ENCODE measurements at places on chromosomes 5 and 9.

DNA sequence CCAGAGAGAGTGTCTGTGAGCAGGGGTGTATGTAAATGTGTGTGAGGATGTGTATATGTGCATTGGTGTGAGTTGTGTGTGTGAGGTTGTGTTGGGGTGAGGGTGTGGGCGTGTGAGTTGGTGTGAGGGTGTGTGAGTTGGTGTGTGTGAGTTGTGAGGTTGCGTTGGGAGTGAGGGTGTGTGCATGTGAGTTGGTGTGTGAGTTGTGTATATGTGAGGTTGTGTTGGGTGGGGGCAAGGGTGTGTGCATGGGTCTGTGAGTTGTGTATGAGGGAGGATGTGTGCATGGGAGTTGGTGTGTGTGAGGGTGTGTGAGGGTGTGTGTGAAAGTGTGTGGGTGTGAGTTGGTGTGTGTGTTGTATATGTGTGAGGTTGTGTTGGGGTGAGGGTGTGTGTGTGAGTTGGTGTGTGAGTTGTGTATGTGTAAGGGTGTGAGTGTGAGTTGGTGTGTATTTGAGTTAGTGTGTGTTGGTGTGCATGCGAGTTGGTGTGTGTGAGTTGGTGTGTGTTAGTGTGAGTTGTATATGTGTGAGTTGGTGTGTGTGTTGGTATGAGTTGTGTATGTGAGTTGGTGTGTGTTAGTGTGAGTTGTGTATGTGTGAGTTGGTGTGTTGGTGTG lies 161.6 kb upstream of the IER5L start:
- DNase-seq: no peak

GRCh38 chr5:14449052-14449661 lies 132.4 kb upstream of the OTULINL start:
- DNase-seq: no peak

- no peak for DNase-seq
These were observed 123.5 kb downstream of the DAB2IP start for GRCh38 chr9:121774715-121775613.

- DNase-seq: no peak
These were observed 149.4 kb upstream of the TARS1 start for GRCh38 chr5:33291216-33292000.

DNA sequence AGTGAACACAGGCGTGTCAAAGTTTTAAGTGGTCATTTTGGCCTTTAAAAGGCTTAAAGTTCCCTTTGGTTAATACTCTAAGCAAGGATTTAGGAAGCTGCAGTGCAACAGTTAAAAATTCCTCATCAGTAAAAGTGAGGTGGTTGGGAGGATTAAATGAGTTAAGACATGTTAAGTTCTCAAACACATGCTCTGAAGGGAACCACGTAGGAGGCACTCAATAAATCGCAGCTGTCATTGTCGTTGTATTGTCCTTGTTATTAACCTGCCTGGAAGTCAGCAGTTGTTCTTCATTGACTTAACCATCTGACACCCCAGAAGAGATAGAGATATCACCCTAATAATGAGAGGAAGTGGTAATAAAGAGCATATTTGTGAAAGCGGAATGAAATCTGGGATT lies 247.5 kb downstream of the MARCHF11 start:
- no peak for DNase-seq

GRCh38 chr5:171363846-171364245 lies 23.8 kb upstream of the NPM1 start:
- DNase-seq: no peak

GRCh38 chr9:133930682-133931485 lies 61.2 kb downstream of the VAV2 start:
- no peak for DNase-seq

DNA sequence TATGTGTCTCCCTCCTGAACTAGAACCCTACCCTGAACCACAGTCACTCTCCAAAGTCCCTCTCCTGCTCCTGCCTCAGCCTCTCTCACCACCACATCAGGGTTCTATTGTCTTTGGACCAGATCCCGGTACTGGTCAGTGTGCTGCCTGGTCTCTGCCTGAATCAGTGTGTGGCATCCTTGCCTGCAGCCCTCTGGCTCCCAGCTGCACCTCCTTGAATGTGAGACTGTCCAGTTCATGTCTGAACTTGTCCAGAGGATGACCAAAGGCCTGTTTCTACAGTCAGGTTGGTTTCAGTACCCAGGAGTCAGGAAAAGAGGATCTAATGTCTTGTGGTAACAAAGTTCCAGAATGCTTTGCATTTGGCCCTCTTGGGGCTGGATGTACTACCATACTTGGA lies 76.8 kb upstream of the RANBP3L start:
- DNase-seq: no peak

GRCh38 chr5:138458384-138458783 lies 6.9 kb upstream of the EGR1 start:
- no peak for DNase-seq

DNA sequence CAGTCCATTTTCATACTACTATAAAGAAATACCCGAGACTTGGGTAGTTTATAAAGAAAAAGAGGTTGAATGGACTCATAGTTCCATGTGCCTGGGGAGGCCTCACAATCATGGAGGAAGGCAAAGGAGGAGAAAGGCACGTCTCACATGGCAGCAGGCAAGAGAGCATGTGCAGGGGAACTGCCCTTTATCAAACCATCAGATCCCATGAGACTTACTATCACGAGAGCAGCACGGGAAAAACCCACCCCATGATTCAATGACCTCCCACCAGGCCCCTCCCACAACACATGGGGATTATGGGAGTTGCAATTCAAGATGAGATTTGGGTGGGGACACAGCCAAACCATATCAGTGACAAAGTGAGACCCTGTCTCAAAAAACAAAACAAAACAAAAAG lies 19.9 kb downstream of the TRAF2 start:
- DNase-seq: no peak

- no peak for DNase-seq
These were observed 9.3 kb upstream of the SPATA24 start for GRCh38 chr5:139413153-139413552.

GRCh38 chr9:114895521-114895991 lies 34.8 kb downstream of the TNFSF8 start:
- DNase-seq: no peak

- no peak for DNase-seq
These were observed 72.9 kb downstream of the PSMB7 start for GRCh38 chr9:124342402-124342775.

GRCh38 chr5:80037366-80037765 lies 2.2 kb downstream of the THBS4 start:
- DNase-seq: no peak

DNA sequence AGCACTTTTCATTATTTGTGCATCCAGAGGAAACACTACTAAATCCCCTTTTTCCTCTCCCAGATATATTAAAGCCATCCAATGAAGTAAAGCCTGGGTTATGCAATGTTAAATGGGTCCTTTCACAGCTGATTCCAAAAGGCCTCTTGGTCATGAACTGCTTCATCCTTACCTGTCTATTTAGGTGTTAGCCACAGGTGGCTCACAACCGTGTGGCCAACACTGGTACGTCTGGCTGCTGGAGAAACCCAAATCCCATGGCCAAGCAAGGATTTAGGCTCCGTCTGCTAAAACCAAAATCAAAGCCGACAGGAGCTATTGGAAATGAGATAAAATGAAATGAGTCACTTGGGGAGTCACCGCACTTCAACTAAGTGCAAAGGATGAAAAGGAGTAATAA lies 193.9 kb downstream of the ADCY2 start:
- DNase-seq: no peak

DNA sequence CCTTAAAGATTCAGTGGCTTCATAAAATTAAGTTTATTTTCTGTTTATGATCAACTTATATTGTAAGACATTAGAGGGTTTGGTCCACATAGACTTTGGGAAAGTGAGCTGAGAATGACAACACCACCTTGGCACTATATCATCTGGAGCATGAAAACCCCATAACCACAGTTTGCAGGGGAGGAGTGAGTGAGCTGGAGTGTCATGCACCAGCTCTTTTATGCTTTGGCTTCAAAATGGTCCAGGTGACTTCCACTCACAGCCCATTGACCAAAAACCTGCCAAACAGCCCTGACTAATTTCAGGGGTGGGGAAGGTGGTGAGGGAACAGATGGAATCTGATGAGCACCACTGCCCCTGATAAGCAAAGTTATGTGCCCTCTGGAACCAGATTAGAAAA lies 295.8 kb downstream of the DMRTA1 start:
- DNase-seq: no peak

DNA sequence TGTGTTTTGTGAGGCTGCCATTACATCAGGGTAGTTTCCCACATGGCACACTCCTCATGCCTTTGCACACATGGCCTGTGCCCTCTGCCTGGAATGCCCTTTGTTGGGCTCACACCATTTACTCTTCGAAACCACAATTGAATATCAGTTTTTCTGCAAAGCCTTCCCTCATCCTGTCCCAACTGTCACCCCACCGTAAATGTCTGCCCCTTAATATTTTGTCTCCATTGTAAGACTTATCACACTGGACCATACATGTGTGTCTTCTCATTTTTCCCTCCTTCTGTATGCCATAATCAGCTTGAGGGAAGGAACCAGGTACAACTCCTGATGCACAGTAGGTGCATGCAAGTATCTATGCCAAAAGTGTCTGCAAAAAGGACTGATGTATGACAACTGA lies 62.7 kb upstream of the TMEM252 start:
- no peak for DNase-seq

DNA sequence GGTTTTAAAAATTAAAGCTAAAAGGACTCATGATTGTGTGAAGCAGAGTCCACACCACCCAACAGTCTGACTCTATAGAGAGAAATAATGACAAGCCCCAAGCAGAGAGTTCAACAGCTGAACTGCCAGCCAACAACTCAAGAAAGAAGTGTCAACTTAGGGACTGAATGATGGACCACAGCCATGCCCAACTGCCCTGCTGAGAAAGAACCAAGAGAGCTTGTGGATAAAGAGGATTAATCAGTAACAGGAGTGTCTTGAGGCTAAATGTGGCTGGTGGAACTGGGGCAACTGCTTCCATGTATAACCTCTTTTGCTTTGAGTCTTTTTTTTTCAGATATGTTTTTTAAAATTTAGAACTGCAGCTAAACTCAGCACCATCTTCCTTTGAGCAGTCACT lies 109.3 kb downstream of the HSD17B3 start:
- no peak for DNase-seq

- DNase-seq: no peak
These were observed 243.0 kb upstream of the ITGA1 start for GRCh38 chr5:52544738-52545137.

DNA sequence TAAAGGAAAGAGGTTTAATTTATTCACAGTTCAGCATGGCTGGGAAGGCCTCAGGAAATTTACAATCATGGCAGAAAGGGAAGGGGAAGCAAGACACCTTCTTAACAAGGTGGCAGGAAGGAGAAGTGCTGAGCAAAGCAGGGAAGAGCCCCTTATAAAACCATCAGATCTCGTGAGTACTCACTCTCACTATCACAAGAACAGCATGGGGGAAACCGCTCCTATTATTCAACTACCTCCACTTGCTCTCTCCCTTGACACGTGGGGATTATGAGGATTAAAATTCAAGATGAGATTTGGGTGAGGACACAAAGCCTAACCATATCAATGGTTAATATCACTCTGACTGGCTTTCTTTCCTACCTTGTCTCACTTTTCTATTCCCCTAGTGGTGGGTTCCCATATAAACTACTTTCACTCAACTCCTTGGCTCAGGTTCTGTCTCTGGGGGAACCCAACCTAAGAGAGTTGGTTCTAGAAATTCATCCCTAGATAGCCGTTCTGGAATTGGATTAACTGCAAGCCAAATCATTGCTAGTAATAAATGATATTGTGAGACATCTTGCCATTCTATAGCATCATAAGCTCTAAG lies 749.8 kb upstream of the GRAMD2B start:
- no peak for DNase-seq

DNA sequence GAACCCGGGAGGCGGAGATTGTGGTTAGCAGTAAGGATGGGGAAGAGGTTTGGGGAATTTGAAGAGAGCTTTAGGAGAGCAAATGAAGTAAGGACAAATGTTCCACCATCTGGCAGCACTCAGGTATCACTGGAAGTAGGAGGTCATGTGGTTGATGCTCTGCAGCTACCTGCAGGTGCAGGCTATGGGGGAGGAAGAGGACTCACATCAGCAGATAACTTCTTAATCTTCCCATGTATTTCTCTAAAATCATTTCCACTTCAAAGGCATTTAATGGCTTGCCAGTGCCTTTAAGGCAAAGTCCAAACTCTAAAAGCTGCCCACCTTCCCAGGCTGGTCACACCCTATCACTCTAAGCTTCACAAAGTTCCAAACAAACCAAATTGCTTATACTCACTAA lies 8.1 kb upstream of the HAVCR1 start:
- DNase-seq: no peak

GRCh38 chr9:124699575-124699974 lies 71.5 kb downstream of the NR6A1 start:
- DNase-seq: no peak

GRCh38 chr5:140800816-140801493 lies at the start of gene PCDHA3:
TSS of gene PCDHA3 (plus strand) at chr5:140801057.
- no peak for DNase-seq

- no peak for DNase-seq
These were observed 65.0 kb downstream of the FGF18 start for GRCh38 chr5:171484460-171484899.

GRCh38 chr9:21796768-21797167 lies 5.7 kb upstream of the MTAP start:
- no peak for DNase-seq

- DNase-seq: no peak
These were observed 78.1 kb upstream of the PITX1 start for GRCh38 chr5:135112008-135112725.

DNA sequence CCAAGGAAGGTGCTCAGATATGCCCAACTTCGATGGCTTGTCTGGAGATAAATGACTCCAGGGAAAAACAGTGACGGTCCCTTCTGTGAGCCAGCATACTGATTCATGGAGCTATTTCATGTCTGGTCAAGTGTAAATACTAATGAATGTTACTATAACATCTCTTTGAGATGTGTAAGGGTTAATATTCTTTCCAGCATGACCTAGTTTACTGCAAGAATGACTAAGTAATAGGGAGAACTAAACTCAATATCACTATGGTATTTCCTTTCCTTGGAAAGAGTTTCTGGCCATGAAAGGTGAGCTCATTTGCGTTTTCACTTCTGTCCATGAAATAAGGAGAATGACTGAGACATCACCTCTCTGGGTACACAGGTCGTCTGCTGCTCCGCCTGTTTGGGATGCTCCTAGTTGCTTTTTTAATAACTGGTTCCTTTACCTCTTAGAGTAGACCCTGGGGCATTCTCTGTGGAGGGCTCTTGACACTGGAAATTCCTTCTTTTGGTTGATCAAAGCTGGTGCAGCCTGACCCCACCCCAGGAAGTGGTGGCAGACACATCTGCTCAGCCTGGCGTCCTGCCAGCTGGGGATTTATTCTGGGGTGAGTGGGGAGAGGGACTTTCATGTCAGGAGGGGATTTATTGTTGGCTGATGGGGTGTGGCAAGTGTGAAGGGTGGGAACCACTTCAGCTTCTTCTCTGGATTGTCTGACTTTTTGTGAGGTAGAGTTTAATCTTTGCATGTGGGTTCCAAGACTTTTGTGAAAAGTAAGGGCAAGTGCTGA lies 250.0 kb upstream of the MPDZ start:
- DNase-seq: no peak

- DNase-seq: no peak
These were observed 168.5 kb upstream of the ACTBL2 start for GRCh38 chr5:57651127-57651526.

Data from activated CD8-positive, alpha-beta memory T cell treated with anti-CD3 and anti-CD28 coated beads for 1 hour (primary cell).